Hippocampal formation (tissue), 2 donors: ENCODE measurements at places on chromosomes 6 and 20.

GRCh38 chr6:46327779-46328178 is 157.0 kb upstream of the ENPP5 start:
- DNase-seq: no peak

- peak; percentile 88 for DNase-seq
These were observed 3.1 kb downstream of the MTCL3 start for GRCh38 chr6:127515794-127516661.

GRCh38 chr6:63058601-63059000 is 152.7 kb upstream of the FKBP1C start:
- DNase-seq: no peak

GRCh38 chr6:38016824-38017223 is 197.3 kb downstream of the ZFAND3 start:
- DNase-seq: no peak

GRCh38 chr20:19978511-19979210 is 38.5 kb upstream of the NAA20 start:
- DNase-seq: peak; percentile 10

DNA sequence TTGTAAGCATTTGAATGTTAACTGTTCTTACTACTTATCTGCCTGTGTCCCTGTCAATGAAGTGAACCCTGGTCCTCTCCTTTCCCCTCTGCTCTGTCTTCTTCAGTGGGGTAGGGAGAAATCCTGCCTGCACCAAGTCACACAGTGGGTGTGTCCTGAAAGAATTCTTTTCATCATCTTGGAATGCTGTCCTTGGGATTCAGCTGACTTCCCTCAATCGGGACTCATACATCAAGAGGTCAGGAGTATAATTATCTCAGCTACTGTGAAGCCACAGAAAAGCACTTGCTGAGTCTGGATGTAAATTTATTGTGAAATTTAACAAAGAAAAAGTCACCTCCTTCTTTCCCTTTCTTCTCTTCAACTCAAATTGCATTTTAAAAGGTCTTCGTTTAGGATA is 328.5 kb downstream of the SOX4 start:
- no peak for DNase-seq

- no peak for DNase-seq
These were observed 4.8 kb downstream of the SLC32A1 start for GRCh38 chr20:38728911-38729642.
